ENCODE measurements at places on chromosomes 2 and 18.
A peak's percentile ranks its signal among the peaks of the same experiment; 100 is the strongest.

DNA sequence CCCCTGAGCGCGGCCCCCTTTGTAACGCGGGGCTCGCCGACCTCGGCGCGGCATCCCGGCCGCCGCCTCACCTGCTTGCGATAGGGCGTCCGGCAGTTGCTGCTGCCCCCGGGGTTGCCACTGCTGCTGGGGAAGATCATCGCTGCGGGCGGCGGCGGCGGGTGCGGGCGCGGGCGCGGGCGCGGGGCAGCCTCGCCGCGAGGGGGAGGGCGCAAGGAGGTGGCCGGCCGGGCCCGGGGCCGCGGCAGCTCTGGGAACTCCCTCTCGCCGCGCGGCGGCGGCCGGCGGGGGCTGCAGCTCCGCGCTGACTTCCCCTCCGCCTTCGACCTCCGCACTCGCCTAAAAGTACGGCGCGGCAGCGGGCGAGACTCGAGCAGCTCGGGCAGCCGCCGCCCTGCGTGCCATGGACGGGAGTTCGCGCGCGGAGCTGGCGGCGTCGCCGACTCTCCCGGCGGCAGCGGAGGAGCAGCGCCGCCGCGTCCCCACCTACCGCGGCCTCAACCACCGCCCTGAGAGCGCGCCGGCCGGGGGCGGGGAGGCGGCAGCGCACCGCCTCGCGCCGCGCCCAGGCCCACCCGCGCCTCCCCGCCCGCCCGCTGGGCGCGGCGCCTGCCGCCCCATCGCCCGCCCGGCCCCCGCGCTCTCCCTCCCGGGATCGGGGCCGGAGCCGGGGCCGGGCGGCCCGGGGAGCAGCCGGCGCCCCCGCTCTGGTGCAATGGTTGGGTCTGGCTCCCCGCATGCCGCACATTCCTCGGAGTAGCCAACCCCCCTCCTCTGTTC, 86.0 kb downstream of the RBMS1 start:
- DNase-seq: peak; percentile 38

GRCh38 chr2:98175811-98176210, 88.8 kb downstream of the VWA3B start:
- DNase-seq: peak; percentile 18

DNA sequence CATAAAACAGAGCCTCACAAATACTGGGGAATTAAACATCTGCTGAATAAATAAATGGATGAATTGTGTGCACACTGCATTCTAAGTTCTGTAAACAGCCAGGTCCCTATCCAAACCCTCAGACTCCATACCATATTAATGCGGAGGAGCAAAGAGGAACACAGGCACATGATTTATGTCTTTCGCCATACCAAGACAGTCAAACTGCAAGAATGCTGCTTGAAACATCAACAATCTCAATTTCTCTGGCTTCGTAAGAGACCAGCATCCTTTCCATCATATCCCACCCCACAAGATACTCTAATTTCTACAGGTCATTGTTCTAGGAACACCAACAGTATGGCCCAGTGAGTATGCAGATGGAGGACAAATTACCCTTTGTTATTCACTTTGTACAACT, 15.0 kb downstream of the KANSL3 start:
- DNase-seq: no peak

DNA sequence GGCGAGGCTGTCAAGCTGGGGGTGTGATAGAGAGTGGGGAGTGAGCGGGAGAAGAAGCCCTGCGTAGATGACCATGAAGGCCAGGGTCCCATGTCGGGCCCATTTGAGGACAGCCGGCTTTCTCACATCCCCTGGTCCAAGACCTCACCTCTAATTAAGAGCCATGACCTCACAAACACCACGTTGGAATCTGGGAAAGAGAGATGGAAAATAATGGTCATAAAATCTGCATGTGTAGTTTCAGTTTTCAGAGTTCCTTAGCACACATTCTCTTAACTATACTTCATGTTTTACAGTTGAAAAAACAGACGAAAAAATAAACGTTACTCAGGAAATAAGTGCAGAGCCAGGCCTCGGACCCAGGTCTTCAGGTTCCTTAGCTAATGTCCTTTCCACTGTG, 244.8 kb upstream of the SIX2 start:
- no peak for DNase-seq

- no peak for DNase-seq
Observed at GRCh38 chr2:42804891-42805290, 12.5 kb upstream of the HAAO start.

DNA sequence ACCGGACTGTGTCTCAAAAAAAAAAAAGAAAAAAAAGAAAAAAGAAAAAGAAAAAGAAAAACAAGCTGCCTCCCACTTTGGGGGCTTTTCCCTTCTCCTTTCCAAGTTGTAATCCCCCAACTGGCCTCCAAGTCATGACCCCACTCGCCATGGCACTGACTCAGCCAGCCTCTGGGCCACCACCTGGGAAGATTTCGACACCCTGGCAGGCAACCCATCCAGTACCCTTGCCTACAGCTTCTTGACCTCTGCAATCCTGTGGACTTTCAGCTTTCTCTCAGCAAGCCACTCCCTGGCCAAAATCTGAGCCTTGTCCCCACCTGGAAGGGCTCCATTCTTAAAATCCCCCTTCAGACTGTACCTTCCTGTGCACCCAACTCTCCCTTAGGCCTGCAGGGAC, 22.3 kb upstream of the FOSL2 start:
- DNase-seq: no peak

GRCh38 chr2:58407487-58407886, 166.4 kb upstream of the FANCL start:
- no peak for DNase-seq

GRCh38 chr2:35174845-35175244, 1180.7 kb upstream of the CRIM1 start:
- no peak for DNase-seq

DNA sequence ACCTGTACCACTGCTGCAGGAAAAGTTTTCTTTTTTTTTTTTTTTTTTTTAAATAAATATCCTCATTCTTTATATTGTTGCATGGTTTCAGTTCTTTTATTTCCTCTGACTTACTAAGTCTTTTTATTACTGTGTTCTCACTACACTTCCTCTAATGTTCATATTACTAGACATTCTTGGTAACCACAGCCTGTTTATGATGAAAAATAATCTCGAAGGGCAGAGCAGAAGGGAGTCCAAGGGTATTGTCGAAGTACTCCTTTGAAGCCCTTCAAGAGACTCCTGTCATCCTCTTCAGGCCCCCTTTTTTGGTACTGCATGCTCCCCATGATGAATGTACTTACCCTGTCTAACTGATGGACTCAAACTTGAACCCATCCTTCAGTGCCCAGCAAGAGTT, 61.2 kb downstream of the RND3 start:
- DNase-seq: no peak

DNA sequence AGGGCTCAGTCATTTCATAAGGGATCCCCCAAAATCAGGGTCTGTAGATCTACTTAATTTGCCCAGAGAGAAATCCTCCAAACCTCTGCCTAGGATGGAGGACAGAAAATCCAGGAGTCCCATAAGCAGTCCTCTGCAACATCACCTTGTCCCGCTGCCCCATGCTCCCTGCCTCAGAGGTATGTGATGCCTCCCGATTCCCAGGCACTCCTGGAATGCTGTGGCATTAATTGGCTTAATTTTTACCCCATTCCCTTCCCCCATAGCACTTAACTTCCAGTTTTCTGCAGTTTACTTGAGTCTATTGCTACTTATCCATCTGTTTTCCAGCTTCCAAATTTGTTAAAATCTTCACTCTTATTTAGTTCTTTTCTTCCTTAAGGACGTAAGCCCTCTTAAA, 91.6 kb upstream of the TSPYL6 start:
- DNase-seq: no peak

DNA sequence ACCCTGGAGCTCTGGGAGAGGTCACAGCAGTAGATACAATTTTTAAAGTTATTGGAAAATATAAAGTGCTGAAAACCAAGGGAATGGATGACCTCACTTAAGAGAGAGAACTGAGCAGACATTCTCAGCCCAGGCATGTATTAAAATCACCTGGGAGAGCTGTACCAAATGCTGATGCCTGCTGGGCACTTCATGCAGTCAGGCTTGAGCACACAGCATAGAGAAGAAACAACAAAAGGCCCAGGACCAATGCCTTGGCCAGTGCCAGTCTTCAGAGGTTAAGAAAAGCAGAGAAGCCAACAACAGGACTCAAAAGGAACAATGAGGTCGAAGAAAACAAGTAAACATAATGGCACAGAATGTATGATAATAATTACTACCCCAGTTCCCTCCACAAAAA, 211.8 kb downstream of the L3MBTL4 start:
- no peak for DNase-seq

- DNase-seq: no peak
Observed at GRCh38 chr2:221629468-221629867, 57.4 kb upstream of the EPHA4 start.

GRCh38 chr2:174635776-174636404, 38.3 kb upstream of the WIPF1 start:
- DNase-seq: no peak

DNA sequence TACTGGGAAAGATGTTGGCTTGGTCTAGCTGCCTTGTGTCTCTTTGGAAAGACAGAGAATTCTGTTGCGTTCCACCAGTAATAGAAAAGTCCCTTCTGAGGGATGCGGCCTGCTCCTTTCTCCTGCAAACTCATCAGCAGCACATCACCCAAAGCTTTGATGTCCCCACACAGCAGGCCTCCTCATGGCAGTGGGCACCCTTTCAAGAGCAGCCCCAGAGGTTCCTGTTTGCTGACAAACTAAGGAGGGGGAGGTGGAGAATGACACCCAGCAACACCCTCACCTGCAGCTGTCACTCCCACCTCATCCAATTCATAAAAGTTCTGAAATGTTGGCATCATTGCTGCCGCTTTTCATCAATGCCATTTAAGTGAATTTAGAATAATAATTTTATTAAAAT, 556.6 kb downstream of the BCL11A start:
- DNase-seq: no peak

DNA sequence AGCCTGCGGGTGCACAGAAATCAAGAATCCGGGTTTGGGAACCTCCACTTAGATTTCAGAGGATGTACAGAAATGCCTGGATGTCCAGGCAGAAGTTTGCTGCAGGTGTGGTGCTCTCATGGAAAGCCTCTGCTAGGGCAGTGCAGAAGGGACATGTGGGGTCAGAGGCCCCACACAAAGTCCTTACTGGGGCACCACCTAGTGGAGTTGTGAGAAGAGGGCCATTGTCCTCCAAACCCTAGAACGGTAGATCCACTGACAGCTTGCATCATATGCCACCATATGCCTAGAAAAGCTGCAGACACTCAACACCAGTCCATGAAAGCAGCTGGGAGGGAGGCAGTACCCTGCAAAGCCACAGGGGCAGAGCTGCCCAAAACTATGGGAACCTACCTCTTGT, 833.0 kb downstream of the TMEM182 start:
- DNase-seq: no peak

- no peak for DNase-seq
Observed at GRCh38 chr18:21742315-21742687, 1.7 kb downstream of the MIB1 start.

DNA sequence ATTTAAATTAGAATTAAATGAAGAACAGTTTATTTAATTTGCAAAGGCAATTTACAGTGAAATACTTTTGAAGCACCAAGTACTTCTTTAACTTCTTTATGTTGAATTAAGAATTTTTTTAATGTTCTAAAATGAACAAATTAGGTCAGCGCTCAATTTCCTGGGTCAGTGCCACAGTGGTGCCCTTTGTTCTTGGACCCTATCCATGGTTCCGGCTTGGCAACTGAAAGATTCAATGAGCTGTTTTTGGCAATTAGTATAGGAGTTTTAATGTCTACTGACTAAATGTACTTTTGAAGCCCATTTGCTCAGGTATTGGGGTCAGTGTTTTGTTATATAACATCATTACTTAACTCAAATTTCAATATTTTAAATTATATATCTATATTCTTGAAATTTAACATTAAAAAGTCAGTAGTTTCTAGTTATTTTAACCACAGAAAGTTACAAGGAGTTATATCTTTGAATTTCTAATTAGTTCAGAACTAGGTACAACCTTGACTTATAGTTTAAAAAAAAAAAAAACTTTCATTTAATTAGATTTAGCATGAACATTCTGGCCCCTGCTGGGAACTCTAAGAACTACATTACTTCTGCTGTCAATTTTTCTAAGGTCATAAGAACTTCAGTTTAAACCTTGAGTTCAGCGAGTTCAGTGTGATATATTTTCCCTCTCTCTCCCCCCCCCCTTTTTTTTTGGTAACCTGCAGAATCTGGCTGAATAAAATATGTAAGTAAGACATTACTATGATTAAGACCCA, 7.6 kb upstream of the MSTN start:
- DNase-seq: peak; percentile 58

DNA sequence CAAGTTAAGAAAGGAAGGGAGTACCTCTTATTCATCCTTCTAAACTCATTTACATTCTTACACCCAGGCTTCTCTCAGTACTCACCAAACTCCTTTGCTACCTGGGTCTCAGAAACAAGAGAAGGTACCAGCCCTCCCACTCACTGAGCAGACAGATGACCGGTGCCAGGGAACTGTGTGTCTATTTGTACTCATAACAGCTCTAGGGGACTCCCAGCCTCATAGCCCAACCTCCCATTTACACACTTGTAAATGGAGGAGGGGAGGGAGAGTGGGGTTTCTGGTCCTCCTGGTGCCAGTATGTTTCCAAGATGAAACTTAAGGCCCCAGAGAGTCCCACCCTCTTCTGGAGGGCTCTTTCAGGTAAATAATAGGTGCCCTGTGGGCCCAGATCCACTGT, 42.8 kb upstream of the SIGLEC15 start:
- no peak for DNase-seq

DNA sequence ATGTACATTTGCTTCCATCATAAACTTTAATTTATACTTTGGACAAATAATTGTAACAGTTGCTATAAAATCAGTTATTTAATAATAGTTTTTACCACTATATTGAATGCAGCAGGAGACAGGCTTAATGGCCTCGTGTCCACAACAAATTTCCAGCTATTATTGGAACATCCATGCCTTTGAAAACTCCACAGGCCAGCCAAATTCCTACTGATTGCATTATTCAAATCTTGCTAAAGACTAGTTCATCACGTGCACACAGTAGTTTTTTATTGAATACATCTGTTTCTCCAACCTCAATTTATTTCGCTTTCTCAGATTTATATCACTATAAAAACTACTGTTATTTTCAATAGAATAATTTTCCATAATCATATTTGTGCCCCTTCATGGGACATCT, 18.4 kb upstream of the PTPRM start:
- no peak for DNase-seq

- DNase-seq: no peak
Observed at GRCh38 chr2:167289651-167290410, 401.6 kb downstream of the XIRP2 start.

DNA sequence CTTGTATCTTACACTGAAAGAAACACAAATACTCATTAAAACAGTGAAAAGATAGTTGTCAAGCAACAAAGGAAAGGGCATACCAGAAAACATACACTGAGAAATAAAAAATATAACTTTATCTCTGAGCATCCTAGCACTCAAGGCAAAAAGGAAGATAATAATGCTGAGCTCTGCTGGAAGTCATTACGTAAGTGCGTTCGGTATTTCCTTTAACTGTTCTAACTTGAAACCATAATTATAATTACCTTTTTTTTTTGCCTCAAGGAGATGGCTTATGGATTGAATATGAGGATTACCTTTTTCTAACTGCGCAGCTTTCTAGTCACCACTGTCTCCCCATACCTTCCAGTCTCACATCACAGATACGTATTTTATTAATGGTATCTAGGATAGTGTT, 308.1 kb downstream of the GBX2 start:
- no peak for DNase-seq

- DNase-seq: peak; percentile 88
Observed at GRCh38 chr18:74898965-74899364, 301.3 kb downstream of the ZNF407 start.

Measured in NCI-H1092 treated with DMSO at 0.1 percent for 48 hours (cell line).